ENCODE measurements at places on chromosomes 7 and 10.
A peak's percentile ranks its signal among the peaks of the same experiment; 100 is the strongest.

DNA sequence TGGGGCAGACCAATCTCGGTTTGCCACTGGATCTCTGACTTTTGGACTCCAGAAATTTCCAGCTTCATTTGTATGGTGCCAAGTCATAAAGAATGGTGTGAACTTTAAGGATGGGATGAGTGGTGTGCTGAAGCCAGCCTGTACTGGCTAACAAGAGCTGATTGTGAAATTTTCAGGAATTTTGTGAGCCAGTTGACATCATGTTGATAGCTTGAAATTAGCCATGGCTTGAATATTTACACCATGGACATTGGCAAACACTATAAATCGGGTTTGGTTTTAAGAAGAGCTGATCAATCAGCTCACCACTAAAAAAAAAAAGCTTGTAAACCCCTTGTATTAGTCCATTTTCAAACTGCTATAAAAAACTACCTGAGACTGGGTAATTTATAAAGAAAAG, 14.1 kb upstream of the MYH16 start:
- no peak for DNase-seq

GRCh38 chr7:22146961-22147512, 201.3 kb upstream of the CDCA7L start:
- DNase-seq, result no peak

- DNase-seq, result no peak
These were observed 105.1 kb downstream of the FAM107B start for GRCh38 chr10:14669576-14669975.

DNA sequence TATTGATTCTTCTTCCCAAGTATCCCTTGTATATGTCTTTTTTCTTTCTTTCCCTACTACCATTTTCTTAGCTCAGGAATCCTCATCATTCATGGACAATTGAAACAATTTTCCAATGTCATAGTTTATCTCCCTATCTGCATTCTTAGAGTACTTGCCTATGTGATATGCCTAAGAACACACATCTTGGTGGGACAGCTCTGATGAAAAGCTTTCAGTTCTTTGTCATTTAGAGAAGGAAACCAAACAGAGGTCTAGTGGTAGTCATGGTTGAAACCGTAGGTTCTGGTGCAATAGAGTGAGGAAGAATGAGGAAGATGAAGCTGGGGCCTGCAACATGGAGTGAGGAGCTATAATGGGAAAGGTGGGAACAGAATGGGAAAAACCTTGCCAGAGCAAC, 28.2 kb downstream of the TDRD1 start:
- no peak for DNase-seq

DNA sequence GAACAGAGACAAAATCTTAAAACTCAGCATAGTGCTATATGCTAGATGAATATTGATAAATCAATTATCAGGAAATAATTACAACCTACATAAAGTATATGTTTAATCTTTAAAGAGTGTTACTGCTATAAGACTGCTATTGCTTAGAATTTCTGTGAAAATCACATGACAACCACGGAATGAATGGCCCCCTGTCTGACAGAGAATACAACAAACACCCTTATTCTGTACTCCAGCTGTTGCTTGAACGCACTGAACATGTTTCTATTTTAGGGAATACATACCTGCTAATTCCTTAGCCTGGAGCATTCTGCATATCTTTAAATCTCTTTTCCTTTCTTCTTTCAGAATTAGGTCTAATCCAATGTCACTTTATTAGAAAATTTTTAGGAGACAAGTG, 452.4 kb upstream of the PHF14 start:
- DNase-seq, result no peak

DNA sequence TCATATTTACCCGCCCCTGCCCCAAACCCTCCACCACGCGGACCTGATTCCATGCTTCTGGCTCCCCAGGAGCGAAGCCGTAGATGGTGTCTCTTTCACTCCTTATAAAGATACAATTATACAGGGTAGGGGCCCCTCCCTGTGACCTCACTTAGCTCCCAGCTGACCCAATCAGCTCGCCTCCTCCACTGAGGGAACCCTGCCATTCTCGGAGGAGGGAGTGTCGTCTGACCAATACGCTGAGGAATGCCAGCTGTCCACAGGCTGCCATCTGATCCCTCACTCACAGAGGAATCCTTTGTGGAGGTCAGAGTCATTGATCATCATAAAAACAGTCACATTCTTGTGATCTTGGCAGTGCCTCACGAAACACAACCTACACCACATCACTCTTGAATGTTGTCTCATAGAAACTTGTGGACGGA, 67.5 kb upstream of the INSIG1 start:
- no peak for DNase-seq

DNA sequence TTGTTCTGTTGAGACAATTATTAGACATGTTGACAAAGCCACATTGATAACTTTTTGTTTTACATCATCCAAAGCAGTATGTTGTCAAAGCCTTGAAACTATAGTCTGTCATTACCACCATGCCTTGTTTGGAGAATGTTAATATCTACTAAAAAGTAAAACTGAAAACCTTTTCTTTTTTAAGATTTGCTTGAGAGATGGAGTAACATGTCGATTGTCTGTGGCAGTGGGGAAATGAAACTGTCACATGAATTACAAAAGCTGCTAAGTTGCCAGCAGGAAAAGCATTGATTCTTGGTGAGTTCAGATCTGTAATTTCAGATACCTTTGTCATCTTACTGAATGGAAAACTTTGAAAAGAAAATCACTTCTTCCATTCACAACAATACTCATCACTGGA, 69.1 kb downstream of the TFPI2 start:
- no peak for DNase-seq

- DNase-seq, result no peak
These were observed 170.8 kb upstream of the HABP2 start for GRCh38 chr10:113381981-113382509.

GRCh38 chr7:25959168-25959734, 192.7 kb upstream of the NFE2L3 start:
- DNase-seq, result no peak

DNA sequence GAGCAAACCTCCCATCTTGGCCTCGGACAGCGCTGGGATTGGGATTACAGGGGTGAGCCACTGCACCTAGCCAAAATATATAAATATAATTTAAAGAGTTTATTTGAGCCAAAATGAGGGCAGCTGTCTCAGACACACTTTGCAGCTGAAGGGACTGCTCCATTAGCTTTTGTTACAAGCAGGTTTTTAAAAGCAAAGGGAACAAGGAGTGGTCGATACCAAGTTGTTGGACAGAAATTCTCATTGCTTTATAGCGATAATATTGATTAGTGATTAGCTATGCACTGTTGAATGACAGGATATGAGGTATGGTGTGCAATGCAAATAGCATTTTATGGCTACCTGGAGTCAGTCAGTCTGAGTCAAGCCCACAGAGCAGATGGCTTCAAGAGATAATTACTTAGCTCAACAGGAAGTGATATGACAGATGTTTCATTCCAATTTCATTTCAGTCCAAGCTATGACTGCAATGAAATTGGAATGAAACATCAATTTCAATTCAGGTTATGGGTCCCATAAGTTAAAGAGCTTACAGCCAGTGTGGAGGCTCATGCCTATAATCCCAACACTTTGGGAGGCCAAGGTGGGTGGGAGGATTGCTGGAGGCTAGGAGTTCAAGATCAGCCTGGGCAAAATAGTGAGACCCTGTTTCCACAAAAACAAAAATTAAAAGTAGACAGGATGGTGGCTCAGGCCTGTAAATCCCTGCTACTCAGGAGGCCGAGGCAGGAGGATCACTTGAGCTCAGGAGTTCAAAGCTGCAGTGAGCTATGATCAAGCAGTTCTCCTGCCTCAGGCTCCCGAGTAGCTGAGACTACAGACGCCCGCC, 23.1 kb downstream of the TYW1 start:
- DNase-seq, result peak; percentile 82

- no peak for DNase-seq
These were observed 23.2 kb upstream of the PIP4K2A start for GRCh38 chr10:22737587-22737986.

DNA sequence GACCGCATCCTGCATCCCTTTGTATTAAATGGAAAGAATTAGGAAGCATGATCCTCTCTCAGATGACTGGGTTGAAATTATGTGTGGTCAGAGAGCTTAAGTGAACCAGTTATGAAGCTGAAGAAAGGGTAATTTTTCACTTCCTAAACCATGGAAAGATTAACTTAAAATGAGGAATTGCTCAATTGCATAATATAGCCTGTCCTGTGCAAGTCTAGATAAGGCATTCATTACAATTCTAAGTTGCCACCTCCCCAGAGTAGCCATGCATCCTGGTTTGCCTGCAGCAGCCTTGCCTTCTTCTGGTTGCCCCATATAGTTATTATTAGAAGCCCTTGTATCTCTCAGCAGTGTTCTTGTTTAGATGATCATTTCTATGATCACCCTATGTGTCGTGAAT, 45.3 kb downstream of the STARD3NL start:
- DNase-seq, result no peak

GRCh38 chr7:130063036-130063435, 7.3 kb upstream of the KLHDC10 start:
- DNase-seq, result peak; percentile 75

GRCh38 chr7:54253036-54253373, 289.2 kb upstream of the VSTM2A start:
- no peak for DNase-seq

DNA sequence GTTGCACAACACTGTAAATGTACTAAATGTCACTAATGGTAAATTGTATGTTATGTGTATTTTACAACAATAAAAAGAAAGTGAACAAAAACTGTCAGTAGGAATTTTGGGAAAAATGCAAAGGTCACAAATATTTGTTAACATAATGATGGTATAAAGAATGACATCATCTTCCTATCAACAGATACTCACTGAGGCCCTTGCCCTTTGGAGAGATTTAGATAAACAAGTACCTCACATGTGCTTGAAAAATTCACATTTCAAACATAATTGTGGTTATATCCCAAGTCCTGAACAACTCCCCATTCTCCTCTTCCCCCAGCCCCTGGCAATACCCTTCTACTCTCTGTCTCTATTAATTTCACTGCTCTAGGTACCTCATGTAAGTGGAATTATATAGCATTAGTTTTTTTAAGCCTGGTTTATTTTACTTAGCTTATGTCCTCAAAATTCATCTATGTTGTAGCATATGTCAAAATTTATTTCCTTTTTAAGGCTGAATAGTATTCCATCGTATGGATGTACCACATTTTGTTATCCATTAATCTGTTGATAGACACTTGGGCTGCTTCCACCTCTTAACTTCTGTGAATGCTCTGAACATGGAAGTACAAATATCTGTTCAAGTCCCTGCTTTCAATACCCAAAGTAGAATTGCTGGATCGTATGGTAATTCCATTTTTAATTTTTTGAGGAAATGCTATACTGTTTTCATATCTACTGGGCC, 90.5 kb downstream of the WIPF3 start:
- no peak for DNase-seq

DNA sequence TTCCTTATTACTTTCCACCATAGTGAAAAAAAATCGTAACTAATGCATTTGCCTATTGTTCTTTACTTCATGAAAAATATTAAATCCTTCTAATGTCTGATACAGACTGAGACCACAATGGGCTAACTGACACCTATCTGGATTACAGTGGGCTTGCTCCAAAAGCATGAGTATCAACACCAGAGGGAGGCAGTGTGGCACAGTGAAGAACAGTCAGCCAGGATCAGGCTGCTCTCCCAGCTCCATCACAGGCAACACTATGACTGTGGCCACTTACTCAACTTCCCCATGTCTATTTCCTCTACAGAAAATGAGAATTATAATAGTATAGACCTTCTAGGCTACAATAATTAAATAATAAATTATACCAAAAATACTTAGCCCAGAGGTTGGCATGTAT, 97.2 kb downstream of the SLC25A13 start:
- DNase-seq, result peak; percentile 45

- no peak for DNase-seq
These were observed 24.4 kb upstream of the ZMIZ2 start for GRCh38 chr7:44724276-44724675.

GRCh38 chr7:17307000-17307399, 8.5 kb downstream of the AHR start:
- DNase-seq, result no peak

DNA sequence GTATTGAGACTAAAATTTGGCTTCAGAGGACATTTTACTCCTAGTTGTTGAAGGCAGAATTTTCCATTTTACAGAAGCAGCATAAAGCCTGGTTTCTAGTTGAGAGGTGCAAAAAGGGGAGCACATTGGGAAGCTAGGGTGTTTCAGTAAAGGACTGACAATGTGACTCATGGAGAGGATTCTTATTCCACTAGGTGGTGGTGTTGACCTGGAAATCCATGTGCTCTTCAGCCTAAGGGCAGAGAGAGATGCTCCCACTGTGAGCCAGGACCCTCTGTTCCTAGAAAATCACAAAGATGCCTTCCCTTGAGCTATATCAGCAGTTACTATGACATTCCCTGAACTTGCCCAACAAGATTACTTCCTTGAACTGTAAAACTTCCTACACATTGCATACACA, 687.8 kb downstream of the IPMK start:
- DNase-seq, result peak; percentile 5

- no peak for DNase-seq
These were observed 200.3 kb downstream of the CACNB2 start for GRCh38 chr10:18340496-18341051.

DNA sequence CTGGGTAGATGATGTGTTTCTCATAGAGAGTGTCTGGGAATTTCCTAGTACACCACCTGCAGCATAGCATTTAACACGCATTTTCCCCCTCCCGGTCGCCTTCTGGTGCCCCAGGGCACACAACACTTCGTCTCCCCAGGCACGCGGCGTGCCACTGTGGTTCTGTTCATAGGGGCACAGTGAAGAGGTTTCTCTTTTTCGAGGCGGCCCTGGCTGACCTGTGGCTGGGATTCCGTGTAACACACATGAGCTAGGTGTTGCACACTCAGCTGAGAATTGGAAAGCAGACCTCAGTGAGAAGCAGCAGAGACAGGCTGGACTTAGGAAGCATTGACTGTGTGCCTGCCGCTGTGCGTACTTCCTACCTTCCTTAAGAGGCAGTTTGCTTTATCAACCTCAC, 214.3 kb upstream of the SHH start:
- DNase-seq, result no peak

DNA sequence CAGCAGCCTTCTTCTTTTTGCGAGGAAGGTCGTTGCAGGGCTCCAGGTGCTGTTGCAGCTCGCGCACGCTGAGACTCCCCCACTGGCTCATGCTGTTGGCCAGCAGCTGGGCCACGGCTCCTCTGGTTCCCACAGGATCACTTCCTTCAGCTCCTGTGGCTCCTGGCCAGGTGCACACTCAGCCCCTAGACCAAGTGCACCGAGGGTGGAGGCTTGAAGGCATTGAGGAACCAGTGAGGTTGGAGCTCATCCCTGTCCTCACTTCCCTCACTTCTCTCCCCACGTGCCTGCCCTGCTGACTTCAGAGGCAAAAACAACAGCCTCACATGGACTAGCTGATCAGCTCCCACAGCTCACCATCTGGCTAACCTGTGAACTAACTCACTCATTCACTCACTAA, 46.2 kb upstream of the ADRB1 start:
- DNase-seq, result no peak

DNA sequence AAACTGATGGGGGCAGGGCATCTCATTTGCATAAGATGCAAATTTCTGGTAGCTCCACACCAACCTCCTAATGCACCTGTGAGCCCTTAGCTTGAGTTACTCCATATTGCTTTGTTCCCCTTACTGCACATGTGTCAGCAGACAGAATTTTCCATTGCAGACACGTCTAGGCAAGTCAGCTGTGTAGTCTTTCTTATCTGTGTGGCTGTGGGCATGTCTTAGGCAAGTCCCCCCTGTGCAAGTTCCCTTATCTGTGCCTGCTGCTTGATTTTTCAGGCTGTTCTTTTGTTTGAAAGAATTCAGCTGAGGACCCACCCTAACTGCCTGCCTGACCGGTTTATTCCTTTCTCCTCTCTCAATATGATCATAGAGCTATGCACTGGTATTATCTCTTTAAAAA, 28.5 kb upstream of the TRIM24 start:
- DNase-seq, result no peak

- no peak for DNase-seq
These were observed 155.4 kb upstream of the VWC2 start for GRCh38 chr7:49618028-49618427.
